ENCODE measurements at places on chromosomes 7 and 10. TPM values are rescaled to one million over a fixed set of nuclear protein-coding genes. Genes with fewer than 3 reads are reported as not detected.
A peak's percentile ranks its signal among the peaks of the same experiment; 100 is the strongest.

- DNase-seq, result peak; percentile 93
Observed at GRCh38 chr10:80498833-80499741, 38.6 kb upstream of the SH2D4B start.

DNA sequence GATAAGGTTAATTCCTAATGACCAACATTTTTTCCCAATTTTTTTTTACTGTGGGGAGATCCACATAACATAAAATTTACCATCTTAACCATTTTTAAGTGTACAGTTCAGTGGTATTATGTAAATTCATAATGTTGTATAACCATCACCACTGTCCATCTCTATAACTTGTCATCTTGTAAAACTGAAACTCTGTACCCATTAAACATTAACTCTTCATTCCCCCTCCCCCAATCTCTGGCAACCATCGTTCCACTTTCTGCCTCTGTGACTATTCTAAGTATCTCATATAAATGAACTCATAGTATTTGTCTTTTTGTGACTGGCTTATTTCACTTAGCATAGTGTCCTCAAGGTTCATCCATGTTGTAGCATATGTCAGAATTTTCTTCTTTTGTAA is 46.0 kb upstream of the HPS1 start:
- DNase-seq, result no peak

The AKR1C4 gene
- not detected for total RNA-seq

The MEST gene
- 14.2 TPM for total RNA-seq

The RBP3 gene
- total RNA-seq, result not detected

The ASZ1 gene
- not detected for total RNA-seq

DNA sequence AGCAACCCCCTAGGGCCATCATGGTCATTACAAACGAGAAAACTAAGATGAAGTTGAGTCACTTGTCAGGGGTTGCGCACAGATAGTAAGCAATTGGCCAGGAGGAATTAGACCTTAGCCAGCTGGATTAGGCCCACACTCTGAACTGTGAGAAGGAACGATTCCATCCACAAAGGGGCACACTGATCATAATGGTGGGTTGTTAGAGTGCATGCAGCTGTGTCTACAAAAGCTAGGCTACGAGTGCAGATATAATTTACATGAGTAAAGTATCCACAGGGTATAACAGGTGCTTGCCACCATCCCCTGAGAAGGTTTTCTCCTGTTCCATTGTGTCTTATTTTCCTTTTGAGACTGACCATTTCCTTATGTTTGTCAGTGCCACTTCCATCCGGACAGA is 16.6 kb upstream of the FAM170B start:
- DNase-seq, result no peak

DNA sequence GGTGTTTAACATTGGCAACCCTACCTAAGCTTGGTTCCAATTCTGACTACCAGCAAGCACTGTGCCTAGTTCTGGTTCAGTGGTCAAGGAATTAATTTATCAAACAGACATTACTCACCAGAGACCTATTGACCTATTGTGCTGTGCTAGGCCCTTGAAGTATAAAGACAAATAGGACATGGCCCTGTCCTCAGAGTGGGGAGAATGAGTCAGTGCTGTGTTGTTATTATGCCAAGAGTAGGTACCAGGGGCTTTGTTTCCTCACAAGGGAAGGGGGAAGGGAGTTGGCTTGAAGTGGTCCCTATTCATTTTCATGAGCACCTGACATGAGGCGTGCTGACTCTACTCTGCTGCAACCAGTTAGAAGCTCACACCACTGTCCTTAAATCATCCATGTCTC is 62.6 kb upstream of the PLPP4 start:
- DNase-seq, result peak; percentile 82

GRCh38 chr7:155289107-155289506 is 8.6 kb upstream of the INSIG1 start:
- no peak for DNase-seq

DNA sequence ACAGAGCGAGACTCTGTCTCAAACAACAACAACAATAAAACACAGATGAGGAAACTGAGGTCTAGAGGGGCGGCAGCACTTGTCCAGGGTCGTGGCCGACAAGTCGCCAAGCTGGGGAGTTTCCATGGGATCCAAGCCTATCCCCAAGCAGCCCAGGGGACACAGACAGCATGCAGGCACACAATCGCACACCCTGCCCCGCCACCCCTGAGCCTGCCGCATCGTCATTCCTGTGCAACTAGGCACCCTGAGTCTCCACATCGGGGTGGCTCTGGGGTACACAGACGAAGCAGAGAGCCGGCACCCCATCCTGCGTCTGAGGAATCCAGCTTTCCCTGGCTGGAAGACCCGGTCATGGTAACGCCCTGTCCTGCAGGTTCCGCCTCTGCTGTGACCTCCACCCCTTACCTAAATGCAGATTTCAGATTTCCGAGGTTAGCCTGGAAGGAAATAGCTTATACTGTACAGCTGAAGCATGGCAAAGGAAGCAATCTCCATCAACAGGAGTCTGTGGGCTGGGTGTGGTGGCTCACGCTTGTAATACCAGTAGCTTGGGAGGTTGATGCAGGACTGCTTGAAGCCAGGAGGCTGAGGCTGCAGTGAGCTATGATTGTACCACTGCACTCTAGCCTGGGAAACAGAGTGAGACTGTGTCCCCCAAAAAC is 136.1 kb upstream of the TNRC18 start:
- DNase-seq, result no peak

GRCh38 chr10:43204042-43204942 is 62.6 kb downstream of the RASGEF1A start:
- DNase-seq, result no peak

GRCh38 chr7:136293841-136294391 is 316.8 kb upstream of the MTPN start:
- DNase-seq, result no peak

DNA sequence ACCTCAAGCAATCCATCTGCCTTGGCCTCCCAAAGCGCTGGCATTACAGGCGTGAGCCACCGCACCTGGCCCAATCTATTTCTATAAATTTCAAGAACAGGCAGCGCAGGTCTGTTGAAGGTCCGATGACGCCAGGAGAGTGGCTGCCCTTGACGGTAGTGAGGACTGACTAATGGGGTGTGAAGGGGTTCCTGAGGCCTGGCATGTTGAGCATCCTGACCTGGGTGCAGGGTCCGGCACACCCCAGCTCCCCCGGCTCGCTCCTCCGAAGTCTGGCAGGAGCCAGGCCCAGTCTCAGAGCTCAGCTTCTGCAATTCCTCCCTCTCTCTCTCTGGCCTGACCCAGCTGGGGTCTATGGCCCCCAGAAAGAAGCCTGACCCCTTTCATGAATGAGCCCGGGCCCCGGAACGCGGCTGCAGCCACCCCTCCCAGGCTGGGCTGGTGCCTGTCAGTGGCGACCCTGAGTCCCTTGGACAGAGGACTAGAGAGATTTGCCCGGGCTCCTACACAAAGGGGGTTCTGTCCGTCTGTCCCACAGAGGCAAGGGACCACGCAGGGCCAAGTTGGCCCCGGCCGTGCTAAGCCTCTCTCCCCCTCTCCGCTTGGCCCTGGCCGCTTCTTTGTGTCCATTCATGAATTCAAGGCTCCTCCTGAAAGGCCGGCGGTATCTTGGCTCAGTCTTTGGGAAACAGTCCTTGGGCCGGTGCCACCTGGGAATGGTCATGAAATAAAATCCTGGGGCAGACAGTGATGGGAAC is 18.8 kb downstream of the MMD2 start:
- DNase-seq, result no peak

The OPN1SW gene
- total RNA-seq, result not detected

The ANKRD61 gene
- total RNA-seq, result not detected

Measured in kidney epithelial cell (primary cell).